ENCODE measurements at places on chromosomes 4 and X.

- no peak for DNase-seq
Observed at GRCh38 chr4:2163311-2163821, 78.6 kb downstream of the HAUS3 start.

GRCh38 chr4:138978028-138978585 is 37.5 kb upstream of the NOCT start:
- no peak for DNase-seq

DNA sequence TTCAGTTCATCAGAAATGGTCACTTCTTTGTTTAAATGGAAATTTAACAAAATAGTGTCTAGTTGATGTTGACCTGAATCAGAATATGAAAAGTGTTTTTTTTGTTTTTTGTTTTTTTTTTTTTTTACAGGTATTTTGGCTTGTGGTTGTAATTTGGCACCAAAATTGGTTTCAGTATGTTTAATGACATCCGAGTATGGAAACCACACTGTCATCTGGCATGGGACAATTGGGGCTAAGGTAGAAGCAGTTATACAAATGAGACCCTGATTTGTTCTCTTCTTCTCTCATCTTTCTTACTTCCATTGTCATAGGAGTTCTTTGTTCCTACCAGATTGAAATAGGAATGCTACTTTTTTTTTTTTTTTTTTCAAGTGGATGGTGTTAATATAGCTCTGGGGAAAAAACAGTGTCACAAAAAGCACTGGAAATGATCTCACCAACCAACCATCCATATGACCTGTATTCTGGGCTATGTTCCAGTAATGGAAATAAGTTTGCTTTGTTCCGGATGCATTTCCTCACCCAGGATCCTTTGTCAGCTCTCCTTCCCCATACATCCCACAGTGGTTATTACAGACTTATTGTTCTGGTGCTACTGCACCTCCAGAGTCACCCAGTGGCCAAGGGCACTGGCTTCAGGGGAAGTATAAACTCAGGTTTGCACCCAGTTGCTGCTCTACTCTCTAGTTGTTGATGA is 95.8 kb downstream of the ATXN3L start:
- peak; percentile 48 for DNase-seq

GRCh38 chr4:141870152-141870551 is 233.8 kb downstream of the IL15 start:
- DNase-seq, result no peak

DNA sequence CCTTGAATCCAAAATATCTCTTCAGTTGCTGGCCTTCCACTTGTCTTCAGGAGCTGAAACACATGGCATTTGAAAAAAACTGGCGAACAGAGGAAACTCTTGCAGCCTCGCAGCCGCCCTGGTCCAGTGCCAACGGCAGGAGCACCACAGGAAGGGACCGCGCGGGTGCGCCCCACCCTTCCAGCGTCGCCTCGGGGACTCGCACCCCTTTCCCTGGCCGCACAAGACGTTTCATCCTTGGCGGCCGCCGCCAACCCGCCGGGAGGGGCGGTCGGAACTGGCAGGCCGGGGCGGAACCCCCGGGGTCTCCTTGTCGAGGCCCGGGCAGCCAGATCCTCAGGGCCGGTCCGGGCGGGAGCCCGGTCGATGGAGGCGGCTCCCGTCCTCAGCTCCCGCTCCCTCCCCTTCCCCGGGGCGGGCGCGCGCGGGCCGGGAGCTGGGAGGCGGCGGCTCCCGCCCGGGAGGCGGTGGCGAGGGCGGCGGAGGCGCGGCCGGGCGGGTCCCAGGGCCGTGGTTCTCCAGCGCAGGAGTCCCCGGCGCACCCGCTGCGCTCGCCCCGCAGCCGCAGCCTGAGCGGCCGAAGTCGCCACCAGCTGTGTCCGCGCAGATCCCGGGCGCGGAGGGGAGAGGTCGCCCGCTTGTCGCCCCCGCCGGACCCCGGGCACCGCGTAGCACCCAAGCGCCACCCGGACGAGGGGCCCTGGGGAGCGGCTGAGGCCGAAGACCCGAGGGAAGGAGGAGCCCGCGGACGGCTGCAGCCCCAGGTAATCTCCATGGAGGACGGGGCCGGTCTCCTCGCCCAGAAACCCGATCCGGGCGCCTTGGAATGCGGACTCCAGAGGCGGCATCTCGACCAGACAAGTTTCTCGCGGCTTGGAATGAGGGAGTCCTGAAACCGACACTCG is 886 bp upstream of the NDST3 start:
- DNase-seq, result peak; percentile 59

GRCh38 chrX:69153060-69153730 is 12.1 kb downstream of the PJA1 start:
- no peak for DNase-seq
